ENCODE measurements at places on chromosomes 1 and 21. TPM values are rescaled to one million over a fixed set of nuclear protein-coding genes. Genes with fewer than 3 reads are reported as not detected.

GRCh38 chr1:1757422-1758058 lies 20.7 kb downstream of the NADK start:
- no peaks in the 10 kb centered on the region for H3K27me3 ChIP-seq
- no peaks in the 10 kb centered on the region for H3K4me1 ChIP-seq
- peaks cover 21% of the 10 kb centered on the region for H3K36me3 ChIP-seq
- no peak for DNase-seq
- H3K4me3 ChIP-seq: no peak overlapping the region
- H3K27ac ChIP-seq: no peak overlapping the region

DNA sequence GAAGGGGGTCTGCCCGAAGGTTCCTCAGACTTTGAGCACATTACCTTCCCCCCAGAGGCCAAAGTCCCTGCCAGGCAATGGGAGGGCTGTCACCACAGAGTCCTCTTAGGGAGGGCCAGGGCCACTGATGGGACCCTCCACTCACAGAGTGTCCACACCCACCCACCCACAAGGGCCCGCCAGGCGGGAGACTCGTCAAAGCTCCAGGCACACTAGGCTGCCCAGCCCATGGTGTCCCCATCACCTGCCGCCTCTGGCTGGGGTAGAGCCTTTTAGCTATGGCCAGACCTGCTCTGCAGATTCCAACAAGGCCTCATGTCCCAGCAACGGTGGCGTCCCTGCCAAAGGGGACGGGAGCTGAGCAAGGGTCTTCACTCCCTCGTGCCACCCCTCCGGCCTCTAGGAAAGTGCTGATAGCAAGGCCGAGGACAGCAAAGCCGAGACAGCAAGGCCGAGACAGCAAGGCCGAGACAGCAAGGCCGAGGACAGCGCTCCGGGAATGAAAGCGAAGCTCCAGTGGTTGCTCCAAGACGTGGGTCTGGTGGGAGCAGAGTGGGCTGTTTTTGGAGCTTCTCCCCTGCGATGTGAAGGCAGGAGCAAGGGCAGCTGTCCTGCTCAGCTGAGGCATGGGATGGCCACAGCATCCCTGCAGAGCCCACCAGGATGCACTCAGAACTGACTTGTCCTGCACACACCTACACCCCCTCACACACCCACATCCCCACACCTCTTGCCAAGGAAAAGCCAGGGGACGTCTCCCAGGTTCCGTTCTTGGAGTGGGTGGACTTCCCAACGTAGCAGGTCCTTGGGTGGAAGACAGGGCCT lies 123.4 kb downstream of the CRYAA start:
- no peaks in the 10 kb centered on the region for H3K4me1 ChIP-seq
- H3K36me3 ChIP-seq: no peaks in the 10 kb centered on the region
- DNase-seq: peak; percentile 30
- H3K27ac ChIP-seq: no peak overlapping the region
- H3K4me3 ChIP-seq: no peak overlapping the region

GRCh38 chr21:29145354-29145782 lies 14.9 kb downstream of the MAP3K7CL start:
- DNase-seq: peak; percentile 58
- peak overlapping the region; percentile 47 for H3K27ac ChIP-seq
- H3K4me1 ChIP-seq: peaks cover 4% of the 10 kb centered on the region
- no peaks in the 10 kb centered on the region for H3K27me3 ChIP-seq

DNA sequence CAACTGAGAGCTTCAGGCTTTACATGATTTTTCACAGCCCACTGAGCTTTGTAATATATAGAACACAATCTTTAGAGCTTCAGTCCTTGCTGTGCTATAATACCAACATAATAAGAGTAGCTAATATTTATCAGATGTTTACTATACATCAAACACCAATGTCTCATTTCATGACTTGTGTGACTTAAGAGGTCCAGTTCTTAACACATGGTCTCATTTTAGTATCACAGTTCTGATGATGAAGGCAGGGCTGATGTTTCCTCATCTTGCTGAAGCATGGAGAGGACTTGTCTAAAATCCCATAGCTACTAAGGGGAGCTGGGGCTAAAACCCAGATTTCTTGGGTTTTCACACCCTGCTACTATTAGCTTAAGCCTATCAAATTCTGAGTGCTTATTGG lies 5.5 kb downstream of the MTR start:
- no peak overlapping the region for H3K27ac ChIP-seq
- H3K4me1 ChIP-seq: no peaks in the 10 kb centered on the region
- H3K27me3 ChIP-seq: no peaks in the 10 kb centered on the region
- DNase-seq: no peak
- H3K36me3 ChIP-seq: no peaks in the 10 kb centered on the region
- H3K4me3 ChIP-seq: no peak overlapping the region

GRCh38 chr1:104852151-104852550 lies 1102.5 kb downstream of the AMY1C start:
- no peaks in the 10 kb centered on the region for H3K27me3 ChIP-seq
- H3K27ac ChIP-seq: no peak overlapping the region
- H3K36me3 ChIP-seq: no peaks in the 10 kb centered on the region
- H3K4me3 ChIP-seq: no peak overlapping the region
- DNase-seq: no peak

TMPRSS3 gene
- 0.15 TPM for total RNA-seq

ANGPTL3 gene
- not detected for total RNA-seq

DNA sequence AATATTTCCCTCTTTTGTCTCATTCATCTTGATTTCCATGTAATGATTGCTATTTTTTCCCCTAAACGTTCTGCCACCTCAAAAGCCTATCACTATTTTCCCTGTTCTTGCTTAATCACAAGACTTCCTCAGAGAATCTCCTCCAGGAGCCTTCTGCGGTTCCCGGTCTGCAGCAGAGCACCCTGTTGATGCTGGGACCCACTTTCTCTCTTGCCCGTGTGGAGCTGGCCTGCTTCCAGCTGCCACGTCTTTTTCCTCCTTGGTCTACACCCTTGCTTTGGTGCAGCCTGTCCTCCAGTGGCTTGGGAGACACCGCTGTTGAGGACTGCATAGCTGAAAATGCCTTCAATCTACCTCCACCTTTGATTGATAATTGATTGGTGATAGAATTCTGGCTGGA lies 70.0 kb upstream of the COA6 start:
- H3K27ac ChIP-seq: no peak overlapping the region
- H3K36me3 ChIP-seq: no peaks in the 10 kb centered on the region
- H3K4me1 ChIP-seq: no peaks in the 10 kb centered on the region
- no peak overlapping the region for H3K4me3 ChIP-seq

DNA sequence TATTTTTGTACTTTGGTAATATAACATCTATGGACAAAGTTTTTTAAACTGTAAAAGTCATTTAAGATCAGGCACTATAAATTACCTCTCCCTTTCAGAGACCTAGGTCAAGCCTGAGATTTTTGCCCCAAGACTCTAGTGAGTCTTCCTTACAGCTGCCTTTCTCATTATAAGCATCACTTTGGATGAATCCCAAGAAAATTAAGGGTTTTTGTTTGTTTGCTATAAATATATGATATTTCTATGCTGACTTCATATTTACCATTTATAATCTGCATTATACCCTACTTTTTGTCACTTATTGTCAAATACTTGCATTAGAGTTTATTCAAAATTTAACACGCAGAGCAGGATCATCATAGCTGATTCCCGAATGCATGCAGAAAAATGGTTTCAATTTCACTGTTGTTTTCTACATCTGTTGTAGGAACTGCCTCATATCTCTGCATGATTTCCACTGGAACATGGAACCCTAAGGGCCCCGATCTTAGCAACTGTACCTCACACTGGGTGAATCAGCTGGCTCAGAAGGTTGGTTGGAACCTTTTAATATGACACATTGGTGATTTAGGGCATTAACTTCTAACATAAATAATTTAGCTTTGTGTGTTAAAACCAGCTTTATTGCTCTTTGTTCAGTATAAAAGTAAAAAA lies 150.0 kb downstream of the ADGRL2 start:
- peaks cover 7% of the 10 kb centered on the region for H3K4me1 ChIP-seq
- DNase-seq: no peak
- no peak overlapping the region for H3K4me3 ChIP-seq
- H3K36me3 ChIP-seq: no peaks in the 10 kb centered on the region
- no peak overlapping the region for H3K27ac ChIP-seq

DNA sequence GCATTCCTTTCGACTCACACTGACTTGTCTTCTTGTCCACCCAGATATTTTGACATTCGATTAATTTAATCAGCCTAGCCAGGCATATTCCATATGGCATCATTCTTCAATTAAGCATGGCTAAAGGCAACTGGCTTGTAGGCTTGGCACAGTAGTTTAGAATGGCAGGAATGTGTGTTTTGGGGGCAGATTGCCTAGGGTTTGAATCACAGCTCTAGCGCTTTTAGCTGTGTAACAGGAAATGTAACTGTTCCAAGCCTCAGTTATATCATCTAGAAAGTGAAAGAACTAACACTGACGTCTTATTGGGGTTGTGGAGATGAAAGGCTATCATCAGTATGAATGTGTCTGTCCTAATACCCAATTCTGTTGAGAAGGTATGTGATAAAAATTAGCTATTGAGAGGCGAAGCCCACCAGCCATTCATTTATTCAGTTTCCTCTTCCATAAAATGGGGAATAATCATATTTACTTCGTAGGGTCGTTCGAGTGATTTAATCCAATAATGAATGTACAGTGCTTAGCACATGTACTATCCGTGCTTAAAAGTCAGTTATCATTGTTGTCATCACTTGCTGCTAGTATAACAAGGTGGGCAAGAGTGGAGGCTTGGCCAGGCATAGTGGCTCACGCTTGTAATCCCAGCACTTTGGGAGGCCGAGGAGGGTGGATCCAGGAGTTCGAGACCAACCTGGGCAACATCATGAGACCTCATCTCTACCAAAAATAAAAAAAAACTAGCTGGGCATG lies 41.6 kb upstream of the GRHL3 start:
- no peaks in the 10 kb centered on the region for H3K36me3 ChIP-seq
- DNase-seq: no peak
- H3K27me3 ChIP-seq: no peaks in the 10 kb centered on the region
- H3K4me3 ChIP-seq: no peak overlapping the region
- no peak overlapping the region for H3K27ac ChIP-seq
- H3K4me1 ChIP-seq: no peaks in the 10 kb centered on the region

- H3K36me3 ChIP-seq: peaks cover 17% of the 10 kb centered on the region
- DNase-seq: no peak
- H3K27me3 ChIP-seq: no peaks in the 10 kb centered on the region
- H3K27ac ChIP-seq: no peak overlapping the region
Observed at GRCh38 chr1:43383449-43383848, 6.2 kb downstream of the MED8 start.

- peaks cover 2% of the 10 kb centered on the region for H3K4me1 ChIP-seq
- no peaks in the 10 kb centered on the region for H3K36me3 ChIP-seq
- no peak overlapping the region for H3K4me3 ChIP-seq
- no peak for DNase-seq
- no peak overlapping the region for H3K27ac ChIP-seq
- no peaks in the 10 kb centered on the region for H3K27me3 ChIP-seq
Observed at GRCh38 chr21:42236693-42237092, 17.8 kb downstream of the ABCG1 start.

DNA sequence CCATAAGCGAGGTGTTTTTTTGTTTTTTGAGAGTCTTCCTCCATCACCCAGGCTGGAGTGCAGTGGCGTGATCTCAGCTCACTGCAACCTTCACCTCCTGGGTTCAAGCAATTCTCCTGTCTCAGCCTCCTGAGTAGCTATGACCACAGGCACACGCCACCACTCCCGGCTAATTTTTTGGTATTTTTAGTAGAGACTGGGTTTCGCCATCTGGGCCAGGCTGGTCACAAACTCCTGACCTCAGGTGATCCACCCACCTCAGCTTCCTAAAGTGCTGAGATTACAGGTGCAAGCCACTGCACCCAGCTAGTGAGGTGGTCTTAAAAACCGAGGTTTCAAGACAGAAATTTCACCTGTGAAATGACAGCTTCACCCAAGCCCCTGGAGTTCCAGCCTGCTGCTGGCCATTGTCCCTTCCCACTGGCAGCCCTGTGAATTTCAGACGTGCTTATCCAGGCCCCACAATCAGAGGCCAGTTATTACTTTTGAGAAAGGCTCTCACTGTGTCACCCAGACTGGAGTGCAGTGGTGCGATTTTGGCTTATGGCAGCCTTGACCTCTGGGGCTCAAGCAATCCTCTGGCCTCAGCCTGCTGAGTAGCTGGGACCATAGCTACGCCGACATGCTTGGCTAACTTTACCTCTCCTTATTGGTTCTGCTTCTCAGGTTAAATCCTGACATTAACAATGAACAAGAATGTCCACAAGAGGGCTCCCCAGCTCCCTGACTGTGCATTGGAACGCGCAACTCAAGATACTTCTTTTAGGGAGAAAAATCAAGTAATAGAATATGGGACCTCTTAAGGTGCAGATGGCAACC lies 19.4 kb downstream of the ENO1 start:
- H3K27ac ChIP-seq: no peak overlapping the region
- peaks cover 8% of the 10 kb centered on the region for H3K36me3 ChIP-seq
- no peak overlapping the region for H3K4me3 ChIP-seq
- no peak for DNase-seq
- H3K27me3 ChIP-seq: no peaks in the 10 kb centered on the region

CR2 gene
- 0.58 TPM for total RNA-seq

OR2AK2 gene
- total RNA-seq: not detected

ADORA3 gene
- total RNA-seq: 4.3 TPM
